Right cardiac atrium (tissue), 5 donors: ENCODE measurements at places on chromosomes 1 and 21. TPM values are rescaled to one million over a fixed set of nuclear protein-coding genes. Genes with fewer than 3 reads are reported as not detected.

GRCh38 chr1:170594066-170594626, 62.2 kb downstream of the GORAB start:
- no peak for DNase-seq

DNA sequence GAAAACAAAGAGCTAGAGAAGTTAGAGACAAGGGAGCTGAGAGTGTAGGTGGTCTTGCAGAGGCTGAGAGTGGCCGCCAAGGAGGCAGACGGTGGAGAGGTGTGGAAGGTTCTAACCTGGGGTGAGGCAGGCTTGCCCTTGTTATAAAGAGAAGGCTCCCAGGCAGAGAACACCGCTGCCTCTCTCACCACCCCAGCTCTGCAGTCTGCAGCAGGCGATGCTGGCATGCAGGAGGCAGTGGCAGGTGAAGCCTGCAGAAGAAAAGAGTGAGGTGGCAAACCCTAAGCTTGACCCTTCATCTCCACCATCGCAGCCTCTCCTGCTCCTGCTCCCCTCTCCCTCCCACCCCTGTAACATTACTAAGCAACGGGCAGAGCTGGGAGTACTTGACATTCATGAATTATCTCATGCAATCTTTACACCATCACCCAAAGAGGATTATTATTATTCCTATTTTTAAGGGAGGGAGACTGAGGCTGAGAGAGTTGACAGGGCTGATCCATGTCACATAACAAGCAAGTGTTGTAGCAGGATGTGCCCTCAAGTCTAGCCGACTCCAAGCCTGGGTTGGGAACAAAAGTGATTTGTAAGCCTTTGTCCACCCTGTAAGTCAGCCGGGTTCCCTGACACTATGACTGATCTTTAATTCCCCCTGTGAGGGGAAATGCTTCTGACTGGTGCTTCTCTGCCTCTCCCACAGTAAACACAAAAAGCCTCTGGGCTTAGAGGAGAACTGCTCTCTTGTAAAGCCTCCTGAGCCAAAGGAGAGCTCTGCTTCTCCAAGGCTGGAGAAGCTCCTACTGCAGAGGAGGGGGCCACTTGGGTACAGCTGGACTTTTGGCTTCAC, 36.1 kb downstream of the KANK4 start:
- no peak for DNase-seq

- no peak for DNase-seq
Observed at GRCh38 chr1:115980156-115980555, 3.8 kb downstream of the SLC22A15 start.

DNA sequence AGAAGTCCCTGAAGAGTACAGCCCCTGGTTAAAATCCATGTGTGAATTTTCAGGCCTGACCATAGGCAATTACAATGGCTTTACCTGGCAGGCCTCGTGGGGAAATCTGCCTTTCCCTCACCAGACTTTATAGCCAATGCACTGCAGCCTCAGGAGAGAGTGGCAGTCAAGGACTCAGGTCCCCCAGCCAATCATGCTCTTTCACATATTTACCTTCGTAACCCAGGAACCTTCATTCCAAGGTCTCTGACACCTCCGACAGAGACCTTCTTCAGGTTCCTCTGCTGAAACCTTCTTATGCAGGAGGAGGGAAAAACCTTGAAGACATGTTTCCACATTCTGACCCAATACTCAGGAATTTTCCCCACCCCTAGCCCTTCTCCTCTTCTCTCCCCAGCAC, 118.9 kb downstream of the FASLG start:
- no peak for DNase-seq

GRCh38 chr21:46606427-46606813, 1.5 kb upstream of the S100B start:
- no peak for DNase-seq

DNA sequence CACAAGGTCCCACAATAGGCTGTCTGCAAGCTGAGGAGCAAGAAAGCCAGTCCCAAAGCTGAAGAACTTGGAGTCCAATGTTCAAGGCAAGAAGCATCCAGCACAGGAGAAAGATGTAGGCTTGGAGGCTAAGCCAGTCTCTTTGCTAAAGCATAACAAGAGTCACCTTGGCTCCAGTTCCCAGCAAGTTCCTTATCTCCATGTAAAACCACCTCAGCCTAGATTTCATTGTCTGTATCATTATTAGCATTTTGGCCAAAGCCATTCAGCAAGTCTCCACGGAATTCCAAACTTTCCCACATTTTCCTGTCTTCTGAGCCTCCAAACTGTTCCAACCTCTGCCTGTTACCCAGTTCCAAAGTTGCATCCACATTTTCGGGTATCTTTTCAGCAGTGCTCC, 36.9 kb downstream of the PIGM start:
- DNase-seq, result no peak

NUDT4B gene
- total RNA-seq, result not detected

- no peak for DNase-seq
Observed at GRCh38 chr1:228098323-228098931, 4.7 kb downstream of the C1orf35 start.

GRCh38 chr1:11227106-11228077, 35.0 kb downstream of the MTOR start:
- DNase-seq, result no peak

CELSR2 gene
- 33.2 TPM for total RNA-seq

BSND gene
- total RNA-seq, result not detected

DNA sequence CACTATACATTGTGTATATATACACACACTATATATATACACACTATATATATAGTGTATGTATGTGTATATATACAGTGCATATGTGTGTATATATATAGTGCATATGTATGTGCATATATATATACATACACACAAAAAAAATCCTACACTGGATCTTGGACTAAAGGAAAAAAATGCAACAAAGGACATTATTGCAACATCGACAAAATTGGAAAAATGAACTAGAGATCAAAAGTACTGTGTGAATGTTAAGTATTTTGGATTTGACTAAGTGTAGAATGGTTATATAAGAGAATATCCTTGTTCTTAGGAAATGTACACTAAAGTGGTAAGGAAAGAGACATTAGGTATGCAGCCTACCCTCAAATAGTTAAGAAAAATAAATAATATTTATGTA, 36.5 kb downstream of the SMYD3 start:
- no peak for DNase-seq

HHIPL2 gene
- total RNA-seq, result 0.53 TPM

MRPS14 gene
- 24.6 TPM for total RNA-seq

DNA sequence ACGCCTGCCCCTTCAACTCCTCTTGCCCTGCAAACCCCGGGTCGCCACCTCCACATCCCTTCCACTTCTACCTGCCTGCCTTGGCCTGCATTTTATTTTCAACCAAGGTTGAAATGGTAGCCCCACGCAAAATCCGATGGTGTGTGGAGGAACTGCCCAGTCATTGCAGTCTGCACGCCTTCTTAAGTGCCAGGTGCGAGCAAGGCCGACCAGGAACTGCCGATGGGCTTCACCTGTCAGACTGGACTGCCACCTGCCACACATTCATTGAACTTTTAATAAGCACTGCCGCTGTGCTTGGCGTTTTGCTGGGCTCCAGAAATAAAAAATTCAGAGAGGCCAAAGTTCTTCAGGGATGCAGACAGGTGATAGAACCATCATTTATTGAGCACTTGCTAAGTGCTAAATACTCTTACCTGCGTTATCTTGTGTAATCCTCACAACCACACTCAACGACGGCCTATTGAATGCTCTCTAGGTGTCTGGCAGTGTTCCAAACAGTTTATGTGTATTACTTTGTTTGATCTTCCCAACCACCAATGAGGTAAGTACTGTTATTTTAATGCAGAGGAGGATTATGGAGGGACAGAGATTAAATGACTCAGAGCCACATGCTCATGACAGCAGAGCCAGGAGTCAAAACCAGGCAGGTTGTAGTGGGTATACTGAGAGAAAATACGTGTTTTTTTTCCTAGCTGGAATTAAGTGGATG, 36.2 kb downstream of the CACHD1 start:
- no peak for DNase-seq

DNA sequence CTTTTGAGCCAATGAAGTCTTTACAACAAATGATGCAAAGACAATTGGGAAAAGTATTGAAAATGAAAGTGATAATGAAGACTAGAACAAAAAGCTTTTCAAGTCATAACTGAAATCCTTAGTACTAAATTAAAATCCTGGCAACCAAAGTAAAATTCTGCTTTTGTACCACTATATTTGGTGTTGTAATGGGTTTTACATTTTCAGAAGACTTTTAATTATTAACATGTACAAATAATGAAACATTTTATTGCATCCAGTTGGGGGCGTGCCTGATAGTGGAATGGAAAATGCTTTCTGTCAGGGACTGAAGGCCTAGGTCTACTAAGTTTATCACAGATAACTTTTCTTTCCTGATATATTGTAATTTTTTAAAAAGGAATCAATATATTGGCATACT, 89.4 kb downstream of the SDCCAG8 start:
- no peak for DNase-seq

GRCh38 chr1:44655609-44656008, 18.7 kb downstream of the TMEM53 start:
- DNase-seq, result no peak

- DNase-seq, result peak; percentile 58
Observed at GRCh38 chr1:9835758-9836631, 12.2 kb upstream of the CLSTN1 start.

DNA sequence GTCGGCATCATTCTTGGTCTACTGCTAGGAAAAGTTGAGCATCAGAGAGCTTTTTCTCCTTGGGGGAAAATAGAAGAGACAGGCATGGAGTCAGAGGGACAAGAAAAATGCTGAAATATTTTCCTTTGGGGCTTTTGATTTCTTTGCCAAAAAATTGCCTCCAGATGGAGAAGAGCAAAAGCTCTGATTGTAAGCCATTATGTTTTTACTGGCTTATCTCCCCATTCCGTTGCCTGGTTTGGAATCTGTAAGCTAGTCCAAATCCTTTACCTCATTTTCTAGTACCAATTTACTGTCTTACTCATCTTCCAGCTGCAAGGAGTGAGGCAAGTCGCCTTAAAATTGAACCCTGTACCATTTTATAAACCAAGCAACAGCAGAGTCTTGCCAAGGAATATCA, 23.3 kb upstream of the NBL1 start:
- DNase-seq, result no peak

- no peak for DNase-seq
Observed at GRCh38 chr1:90993245-90993644, 28.6 kb downstream of the ZNF644 start.

HCN3 gene
- total RNA-seq, result 1.2 TPM

GOLT1A gene
- not detected for total RNA-seq

GRCh38 chr1:65577278-65577677, 156.8 kb downstream of the LEPR start:
- no peak for DNase-seq

DNA sequence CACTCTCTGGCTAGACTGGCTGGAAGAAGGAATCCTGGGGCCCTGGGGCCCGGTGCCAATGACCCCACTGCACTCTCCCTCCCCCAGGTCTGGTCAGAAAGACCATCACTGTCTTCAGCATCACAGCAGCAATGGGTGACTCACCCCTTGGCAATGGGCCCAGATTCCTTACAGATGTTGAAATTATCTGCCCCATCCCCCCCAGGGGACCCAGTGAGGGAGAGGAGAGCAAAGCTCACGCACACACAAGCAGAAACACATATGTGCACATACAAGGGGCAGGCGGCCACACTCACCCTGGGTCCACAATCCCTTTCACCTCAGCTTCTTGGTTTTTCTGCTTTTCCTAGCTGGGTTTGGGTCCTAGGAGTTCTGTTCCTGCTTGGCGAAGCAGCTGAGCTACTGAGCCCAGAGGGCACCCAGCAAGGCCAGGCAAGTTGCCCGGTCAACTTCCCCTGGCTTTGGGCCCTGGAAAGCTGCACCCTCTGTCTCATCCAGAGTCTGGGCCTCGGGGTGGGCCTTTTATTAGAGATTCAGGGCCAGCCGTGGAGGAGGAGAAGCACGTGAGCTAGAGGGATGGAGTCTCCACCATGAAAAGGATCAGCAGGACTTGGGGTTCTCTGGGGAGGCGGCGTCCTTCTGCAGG, 2.6 kb downstream of the COL16A1 start:
- peak; percentile 92 for DNase-seq

DNA sequence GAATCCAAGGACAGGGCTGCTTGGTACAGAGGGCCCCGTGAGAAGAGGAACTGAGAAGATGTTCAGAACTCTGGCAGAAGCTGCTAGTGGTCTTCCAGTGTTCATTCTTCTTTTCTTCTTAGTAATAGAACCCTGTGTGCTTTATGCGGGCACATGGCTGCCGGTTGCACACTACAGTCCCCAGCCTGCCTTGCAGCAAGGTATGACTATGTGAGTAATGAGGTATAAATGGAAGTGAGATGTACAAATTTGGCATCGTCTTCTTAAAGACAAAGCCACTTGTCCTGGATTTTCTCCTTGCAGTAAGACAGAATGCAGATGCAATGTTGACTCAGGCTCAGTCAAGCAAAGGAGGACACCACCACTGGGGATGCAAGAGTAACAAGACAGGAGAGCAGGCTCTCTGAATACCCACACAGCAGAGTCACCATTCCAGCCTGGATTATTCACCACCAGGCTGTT, 15.0 kb upstream of the ATP1B1 start:
- no peak for DNase-seq
